ENCODE measurements at places on chromosomes 3 and 15.

DNA sequence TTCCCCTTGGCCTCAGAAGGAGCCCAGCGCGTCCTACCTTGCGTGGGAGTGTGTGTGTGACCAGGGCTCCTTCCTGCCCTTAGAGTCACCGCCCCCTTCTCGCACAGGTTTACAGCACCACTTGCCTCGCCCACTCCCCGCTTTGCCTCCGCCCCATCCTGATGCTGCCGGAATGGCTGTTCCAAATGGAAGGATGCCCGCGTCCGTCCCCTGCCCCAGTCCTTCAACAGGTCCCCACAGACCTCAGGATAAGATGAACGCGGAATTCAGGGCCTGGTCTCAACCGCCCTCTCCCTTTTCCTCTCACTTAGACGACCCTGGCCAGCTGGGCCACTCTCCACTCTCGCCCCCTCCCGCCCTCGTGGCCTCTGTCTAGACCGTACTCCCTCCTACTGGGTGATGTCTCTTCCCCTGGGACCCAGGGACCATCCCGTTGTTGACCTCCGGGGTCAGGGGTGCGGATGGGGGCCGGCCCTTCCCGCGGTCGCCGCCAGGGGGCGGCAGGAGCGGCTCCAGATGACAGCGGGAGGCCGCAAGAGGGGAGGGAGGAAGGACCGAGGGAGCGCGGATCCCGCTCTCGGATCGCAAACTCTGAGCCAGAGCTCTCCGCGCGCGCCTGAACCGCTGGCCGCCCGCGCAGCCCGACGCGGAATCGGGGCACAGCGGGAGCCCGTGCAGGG lies at the start of gene THSD4:
Gene THSD4, plus strand, starts transcription at position 585 of the 680 bp plus-strand sequence.
- DNase-seq = peak; percentile 70

- no peak for DNase-seq
These were observed 115.6 kb downstream of the PDE8A start for GRCh38 chr15:85097250-85097649.

DNA sequence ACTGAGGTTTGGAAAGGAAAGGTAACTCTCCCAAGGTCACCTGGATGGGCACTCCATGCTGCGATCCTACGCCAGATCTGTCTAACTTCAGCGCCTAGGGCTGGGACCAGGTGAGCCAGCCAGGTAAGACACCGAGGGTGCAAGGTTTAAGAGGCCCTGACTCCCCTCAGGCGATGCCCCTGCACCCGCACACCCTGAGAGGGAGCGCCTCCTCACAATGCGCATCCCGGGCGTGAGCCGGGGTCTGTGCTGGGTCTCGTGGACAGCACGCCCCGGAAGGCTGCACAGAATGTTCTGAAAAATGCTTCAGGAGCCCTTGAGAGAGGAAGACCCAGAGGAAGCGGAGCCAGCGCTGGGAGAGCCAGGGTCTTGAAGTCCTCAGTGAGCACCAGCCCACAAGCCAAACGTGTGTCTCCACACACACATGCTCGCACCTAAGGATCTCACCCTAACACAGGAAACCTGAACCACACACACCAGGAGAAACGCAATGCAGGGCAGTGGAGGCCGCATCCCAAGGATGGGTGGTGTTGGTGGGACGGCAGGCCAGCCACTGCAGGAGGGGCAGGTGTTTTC lies 142.0 kb downstream of the ADAMTS17 start:
- no peak for DNase-seq

DNA sequence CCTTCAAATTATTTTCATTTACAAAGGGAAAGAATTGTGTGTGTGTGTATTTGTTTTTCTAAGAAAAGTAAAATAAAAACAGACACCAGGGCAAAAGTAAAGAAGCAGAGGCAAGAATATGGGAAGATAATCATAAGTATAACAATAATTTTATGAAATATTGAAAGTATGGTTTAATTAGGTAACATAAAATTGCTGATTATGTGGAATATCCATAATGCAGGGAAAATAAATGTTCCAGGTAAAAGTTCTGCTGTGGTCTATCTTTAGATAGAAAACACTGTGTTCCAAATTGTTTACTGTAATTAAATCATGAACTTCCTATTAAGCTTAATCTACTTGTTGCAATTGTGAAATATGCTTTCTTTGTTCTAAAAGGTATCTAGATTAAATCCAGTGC lies 25.7 kb upstream of the KCNMB2 start:
- no peak for DNase-seq

DNA sequence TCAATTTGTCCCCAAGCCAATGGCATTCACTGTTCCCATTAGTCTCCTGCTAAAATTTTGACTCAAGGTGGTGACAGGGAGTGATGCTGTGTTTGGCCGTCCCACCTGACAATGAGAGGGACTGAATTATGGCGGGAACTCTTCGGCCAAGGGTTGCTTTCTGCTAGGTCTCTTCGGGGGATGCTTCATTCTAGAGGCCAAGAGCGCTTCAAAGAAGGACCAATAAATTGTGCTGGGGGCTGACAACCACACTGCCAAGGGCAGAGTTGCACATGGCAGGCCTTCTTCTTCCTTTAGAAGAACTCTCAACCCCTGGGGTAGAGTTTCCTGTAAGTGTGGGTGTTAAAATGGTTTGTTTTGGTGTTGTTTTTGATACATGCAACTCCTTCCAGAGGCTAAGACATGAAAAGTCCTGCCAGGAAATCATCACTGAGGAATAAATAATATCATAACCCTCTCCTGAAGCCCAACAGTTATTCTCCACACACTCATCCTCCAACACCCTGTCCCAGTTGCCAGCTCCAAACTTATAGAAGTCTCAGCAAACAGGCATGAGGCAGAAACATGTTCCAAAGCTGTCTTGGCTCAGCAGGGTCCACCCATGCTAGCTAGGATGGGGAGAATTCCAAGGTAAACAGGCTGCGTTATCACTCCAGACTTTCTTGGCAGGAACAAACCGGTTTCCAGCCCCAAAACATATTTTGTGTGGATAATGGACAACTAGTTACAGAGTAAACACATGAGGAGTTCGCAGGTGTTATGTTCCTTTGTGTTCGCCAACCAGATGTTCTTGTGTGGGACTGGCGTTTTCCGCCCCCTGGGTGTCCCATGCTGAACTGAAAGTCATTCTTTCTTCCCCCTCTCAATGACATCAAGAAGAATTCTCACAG lies 396.7 kb upstream of the RGMA start:
- DNase-seq = no peak

- no peak for DNase-seq
These were observed 236.6 kb downstream of the SOX2 start for GRCh38 chr3:181948286-181948685.

GRCh38 chr15:72685925-72686794 lies at the start of the genes BBS4 and HIGD2B:
TSS of gene BBS4 (plus strand) at chr15:72686207. CDS start at chr15:72686228, 21 bp downstream.
TSS of gene HIGD2B (minus strand) at chr15:72686182. CDS start at chr15:72676374, 9,808 bp downstream.
- DNase-seq = peak; percentile 93

DNA sequence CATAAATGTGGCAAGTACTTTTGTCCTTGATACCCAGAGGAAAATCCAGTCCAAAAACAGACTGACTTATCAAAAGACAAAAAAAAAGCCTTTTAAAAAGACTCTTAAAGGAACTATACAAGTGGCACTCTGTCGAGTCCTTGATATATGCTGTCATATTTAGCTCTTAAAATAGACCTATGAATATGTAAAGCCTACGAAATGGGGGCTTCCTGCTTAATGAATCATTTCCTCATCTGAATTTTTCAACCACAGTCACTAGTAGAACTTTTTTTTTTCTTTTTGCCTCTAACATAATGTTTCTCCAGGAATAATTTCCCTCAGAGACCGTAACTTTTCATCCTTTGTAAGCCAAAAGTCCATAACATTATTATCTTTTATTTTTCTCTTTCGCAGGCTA lies 95.8 kb downstream of the P3H2 start:
- DNase-seq = no peak

DNA sequence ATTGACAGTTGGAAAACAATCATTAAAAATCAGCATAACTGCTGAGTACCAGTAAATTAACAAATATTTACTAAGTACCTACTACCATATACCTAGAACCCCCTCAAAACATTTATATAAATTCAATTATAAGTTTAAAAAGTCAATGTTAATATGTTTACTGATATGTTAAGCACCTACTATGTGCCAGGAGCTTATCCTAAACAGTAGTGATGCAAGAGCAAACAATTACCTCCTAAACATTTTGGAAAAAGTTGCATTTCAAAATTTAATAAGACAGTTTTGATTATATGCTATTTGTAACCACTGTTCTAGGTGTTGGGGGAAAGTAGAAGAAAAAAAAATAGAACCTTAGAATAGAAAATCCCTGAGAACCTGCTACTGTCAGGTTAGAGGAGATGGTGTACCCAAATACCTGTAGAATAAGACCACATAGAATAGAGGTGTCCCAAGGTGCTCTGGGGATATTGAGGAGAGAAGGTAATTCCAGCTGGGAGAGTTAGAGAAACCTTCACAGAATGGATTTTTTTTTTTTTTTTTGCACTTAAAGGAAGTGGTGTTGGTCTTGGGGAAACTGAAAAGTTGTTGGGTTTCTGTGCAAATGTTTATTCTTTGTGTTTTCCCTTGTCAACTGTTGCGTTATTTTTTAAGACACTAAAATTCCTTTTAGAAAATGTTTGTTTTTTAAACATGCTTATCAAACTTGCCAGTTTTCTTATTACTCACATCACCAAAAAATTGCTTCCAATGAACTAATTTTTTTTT lies 16.0 kb downstream of the SNRK start:
- DNase-seq = no peak

DNA sequence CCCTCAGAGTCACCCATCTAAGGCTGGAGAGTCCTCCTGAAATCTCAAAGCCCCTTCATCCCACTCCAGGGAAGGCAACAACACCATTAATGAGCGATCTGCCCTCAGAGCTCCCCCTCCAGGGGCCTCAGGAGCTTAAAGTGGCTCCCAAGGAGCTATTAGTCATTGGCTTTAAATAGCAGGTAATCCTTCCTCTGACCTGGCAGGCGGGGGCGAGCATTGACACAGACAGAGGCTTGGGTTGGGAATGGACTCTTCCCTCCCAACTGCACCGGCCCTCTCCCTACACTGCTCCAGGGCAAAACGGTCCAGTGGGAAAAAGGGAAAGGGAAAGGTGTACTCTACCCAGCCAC lies 1.4 kb downstream of the MFGE8 start:
- peak; percentile 80 for DNase-seq

- no peak for DNase-seq
These were observed 70.7 kb downstream of the LMLN start for GRCh38 chr3:198030726-198031125.

- DNase-seq = no peak
These were observed 3.5 kb upstream of the SPTBN5 start for GRCh38 chr15:41897363-41897799.

DNA sequence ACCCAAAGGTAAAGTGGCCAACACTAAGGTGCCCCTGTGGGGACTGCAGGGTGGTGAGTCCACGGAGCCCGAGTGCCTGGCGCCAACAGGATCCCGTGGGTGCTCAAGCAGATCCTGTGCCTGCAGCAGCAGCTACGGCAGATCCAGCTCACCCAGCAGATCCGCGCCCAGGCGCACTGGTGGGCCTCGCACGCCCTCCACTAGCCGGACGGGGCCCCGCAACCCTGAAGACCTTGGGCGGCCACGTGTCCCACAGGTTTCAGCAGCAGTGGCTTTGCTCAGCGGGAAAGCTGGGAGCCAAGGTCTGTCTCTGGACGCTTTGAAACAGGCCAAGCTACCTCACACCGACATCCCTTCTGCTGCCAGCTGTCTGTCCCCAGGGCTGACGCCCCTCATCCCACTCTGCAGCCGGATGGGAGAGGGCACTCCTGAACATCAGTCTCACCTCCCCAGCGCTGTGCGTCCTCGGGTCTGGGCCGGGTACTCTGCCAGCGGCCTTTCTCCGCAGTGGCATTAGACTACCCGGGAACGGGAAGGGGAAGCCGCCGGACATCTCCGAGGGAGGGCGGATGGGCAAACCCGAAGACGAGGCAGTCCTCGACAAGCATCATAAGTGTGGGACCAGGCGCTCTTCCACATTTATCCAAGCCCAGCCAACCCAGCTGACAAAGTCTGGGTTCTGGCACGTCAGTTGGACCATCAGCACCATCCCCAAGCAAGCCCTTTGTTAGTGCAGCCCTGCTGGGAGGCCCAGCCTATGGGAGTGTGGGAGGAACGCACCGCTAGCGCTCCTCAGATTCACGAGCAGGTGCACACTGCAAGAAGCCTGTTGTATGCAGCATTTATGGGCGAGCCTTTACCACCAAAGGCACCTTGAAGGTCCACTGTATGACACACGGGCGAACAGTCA lies 212.6 kb upstream of the UBE2E2 start:
- DNase-seq = no peak

DNA sequence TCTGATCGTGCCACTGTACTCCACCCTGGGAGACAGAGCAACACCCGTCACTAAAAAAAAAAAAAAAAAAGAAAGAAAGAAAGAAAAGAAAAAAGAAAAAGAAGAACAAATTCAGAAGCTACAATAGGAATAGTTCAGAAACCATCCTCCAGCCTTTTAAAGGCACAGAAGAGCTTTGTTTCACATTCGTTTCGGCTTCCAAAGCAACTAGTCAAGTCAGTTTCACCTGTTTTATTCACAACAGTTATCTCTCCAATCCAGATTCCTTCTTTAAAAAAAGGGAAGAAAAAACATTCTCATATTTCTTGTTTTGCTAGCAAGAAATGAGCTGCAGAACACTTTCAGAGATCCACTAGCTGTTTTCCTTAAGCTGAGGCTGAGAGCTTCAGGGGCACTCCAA lies 767.7 kb upstream of the CFAP20DC start:
- no peak for DNase-seq

- no peak for DNase-seq
These were observed 240.7 kb upstream of the UMPS start for GRCh38 chr3:124489506-124489905.

DNA sequence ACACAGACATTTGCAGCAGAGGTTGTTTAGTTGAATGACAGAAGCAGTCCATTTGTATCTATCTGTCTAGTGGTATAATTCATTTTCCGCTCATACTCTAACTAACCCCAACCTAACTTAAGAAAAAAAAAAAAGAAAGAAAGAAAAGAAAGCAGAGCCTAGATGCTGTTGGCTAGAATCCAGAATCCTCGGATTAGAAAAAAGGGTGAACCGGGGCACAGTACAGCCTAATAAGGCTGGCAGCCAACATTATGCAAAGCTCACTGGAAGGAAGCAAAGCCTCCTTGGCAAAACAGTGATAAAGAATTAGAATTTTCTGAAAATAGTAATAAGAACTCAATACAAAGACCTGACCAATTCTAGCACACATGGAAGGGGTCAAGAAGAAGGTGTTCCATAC lies 640.8 kb downstream of the TUSC7 start:
- DNase-seq = no peak

DNA sequence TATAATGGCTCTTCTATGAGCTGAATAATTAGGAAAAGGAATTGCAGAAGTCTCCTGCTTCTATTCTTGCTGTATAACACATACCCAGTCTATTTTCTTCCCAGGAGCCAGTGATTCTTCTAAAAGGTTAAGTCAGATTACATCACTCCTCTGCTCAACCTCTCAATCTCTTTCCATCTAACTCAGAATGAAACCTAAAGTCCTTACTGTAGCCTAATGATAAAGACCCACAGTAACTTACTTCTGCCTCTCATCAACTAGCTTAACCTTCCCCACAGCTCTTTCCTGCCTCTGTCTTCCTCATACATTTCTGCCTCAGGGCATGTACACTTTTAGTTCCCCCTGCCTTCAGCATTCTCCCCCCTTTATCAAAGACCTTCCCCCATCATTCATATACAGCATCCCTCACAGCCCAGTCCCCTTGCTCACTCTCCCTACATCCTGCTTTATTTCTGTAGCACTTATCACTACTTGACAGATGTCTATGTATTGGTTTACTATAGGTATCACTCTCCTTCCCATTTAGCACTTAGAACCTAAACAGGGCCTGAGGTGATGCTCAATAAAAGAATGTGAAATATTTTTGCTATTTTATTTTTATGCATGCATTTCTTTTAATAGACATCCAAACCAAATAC lies 28.5 kb upstream of the CMTM6 start:
- no peak for DNase-seq

- DNase-seq = no peak
These were observed 20.2 kb upstream of the CCDC66 start for GRCh38 chr3:56536735-56537134.

GRCh38 chr15:41610048-41610447 lies 50.2 kb upstream of the MGA start:
- DNase-seq = no peak
